ENCODE measurements at places on chromosomes 1 and 21.

GRCh38 chr1:1433804-1434130 lies 1.7 kb upstream of the VWA1 start:
- DNase-seq: peak; percentile 49

- no peak for DNase-seq
Measured at GRCh38 chr21:44927587-44928461, 7.1 kb upstream of the ITGB2 start.

GRCh38 chr1:119778886-119779560 lies 10.3 kb upstream of the HMGCS2 start:
- DNase-seq: no peak

- DNase-seq: no peak
Measured at GRCh38 chr21:41065539-41065938, 102.4 kb upstream of the BACE2 start.

DNA sequence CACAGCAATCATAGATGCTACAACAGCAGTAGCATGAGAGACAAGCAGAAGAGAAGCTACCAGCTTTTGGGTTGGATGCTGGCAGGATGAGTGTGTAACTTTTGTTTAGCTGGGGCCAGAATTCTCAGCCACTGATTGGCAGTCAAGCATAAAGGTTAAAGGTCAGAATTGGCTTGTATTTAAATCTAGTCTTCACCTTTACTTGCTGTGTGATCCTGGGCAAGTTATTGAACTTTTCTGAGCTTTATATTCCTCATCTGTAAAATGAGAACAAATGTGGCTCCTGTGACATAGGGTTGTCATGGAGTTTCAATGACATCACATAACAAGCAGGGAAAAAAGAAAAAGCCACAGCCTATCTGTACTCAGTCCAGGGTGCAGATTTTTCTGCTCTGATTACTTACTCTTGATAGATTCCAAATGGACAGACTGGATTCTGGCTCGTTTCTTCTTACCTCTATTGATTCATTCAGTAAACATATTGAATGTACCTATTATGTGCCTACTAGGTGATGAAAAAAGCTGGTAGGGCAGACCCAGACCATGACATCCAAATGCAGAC lies 2.8 kb upstream of the AZIN2 start:
- DNase-seq: no peak

GRCh38 chr1:222823695-222824094 lies 8.9 kb downstream of the DISP1 start:
- DNase-seq: no peak

All from NCI-H446 (cell line).